ENCODE measurements at places on chromosomes 4 and X.

DNA sequence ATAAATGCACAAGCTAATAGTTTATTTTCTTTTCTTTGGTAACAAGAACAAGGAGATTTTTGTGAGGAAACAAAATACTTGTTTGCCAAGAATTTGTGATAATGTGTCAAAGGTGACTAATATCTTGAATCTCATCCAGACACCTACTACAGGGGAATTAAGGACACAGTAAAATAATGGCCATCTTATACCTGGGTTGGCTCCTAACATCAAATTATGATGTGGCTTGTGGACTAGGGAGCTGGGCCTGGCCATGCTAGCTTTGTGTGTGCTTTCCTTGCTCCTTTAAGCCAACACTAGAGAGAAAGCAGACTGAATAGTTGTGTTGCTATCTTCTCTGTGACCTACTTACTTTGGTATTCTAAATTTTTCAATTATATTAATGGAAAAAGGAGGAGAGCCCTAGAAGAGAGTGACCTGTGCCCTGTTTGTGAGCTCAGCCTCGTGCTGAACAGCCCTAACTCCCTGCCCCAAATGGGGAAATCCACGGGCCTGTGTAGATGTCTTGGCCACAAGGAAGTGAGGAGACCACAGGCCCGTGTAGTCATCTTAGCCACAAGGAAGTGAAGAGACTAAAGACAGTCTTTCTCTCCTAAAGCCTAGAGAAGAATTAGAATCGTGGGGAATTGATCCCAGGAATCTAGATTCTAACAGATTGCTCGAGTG lies 23.3 kb downstream of the ARHGAP24 start:
- DNase-seq = no peak

DNA sequence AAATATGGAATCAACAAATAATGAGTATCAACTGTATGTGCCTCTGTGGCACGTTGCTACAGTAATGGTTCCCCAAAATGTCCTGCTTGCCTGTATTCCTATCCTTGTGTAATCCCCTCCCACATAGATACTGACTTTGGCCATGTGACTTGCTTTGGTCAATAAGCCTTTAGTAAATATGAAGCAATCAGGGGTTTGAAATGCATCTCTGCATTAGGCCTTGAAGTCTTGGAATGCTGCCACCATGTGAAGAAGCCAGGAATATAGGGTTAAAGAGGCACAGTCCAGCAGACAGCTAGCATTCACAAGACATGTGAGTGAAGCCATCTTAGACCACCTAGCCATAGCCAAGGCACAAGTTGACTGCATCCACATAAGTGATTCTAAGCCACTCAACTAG lies 190.9 kb downstream of the GABRB1 start:
- DNase-seq = no peak

DNA sequence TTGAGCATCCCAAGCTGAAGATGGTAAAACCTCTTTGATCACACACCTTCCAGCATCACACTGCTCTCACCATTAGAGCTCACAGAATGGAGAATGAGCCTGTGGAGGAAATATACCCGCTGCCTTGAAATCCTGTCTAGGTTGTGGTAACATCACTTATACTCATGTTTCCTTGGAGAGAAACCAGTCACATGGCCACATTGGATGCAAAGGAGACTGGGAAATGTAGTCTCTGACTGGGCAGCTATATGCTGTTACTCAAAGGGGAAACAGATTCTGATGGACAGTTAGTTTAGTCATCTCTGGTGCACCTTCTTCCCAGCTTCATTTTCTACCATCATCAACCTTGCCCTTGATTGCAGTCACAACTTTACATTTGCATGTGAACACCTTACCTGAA lies 286.3 kb downstream of the ANKRD50 start:
- no peak for DNase-seq

DNA sequence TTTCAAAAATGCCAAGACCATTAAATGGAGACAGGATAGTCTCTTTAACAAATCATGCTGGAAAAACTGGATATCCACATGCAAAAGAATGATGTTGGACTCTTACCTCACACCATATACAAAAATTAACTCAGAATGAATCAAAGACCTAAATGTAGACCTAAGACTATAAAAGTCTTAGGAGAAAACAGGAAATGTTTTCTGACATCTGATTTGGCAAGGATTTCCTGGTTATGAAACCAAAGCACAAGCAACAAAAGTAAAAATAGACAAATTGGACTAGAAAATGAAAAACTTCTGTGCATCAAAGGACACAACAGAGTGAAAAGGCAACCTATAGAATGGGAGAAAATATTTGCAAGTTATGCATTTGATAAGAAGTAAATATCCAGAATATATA lies 37.6 kb downstream of the ARFIP1 start:
- no peak for DNase-seq

DNA sequence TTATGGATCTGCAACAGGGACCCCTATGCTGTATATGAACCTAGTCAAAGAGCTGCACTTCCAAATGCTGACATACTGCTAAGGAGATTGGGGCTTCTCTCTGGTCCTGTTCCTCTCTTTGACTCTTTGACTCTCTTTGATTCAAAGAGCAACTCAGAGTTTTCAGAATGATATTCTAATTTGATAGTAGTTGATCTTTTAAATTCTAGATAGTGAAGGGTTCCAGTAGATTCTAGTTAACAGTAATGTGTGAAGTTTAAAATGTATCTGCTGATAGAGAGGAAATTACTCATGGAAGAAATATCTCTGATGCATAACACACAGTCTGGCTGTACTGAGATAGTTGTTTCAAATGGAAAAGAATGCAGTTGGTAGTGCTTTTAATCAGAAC lies 239.1 kb downstream of the RASL11B start:
- DNase-seq = no peak

DNA sequence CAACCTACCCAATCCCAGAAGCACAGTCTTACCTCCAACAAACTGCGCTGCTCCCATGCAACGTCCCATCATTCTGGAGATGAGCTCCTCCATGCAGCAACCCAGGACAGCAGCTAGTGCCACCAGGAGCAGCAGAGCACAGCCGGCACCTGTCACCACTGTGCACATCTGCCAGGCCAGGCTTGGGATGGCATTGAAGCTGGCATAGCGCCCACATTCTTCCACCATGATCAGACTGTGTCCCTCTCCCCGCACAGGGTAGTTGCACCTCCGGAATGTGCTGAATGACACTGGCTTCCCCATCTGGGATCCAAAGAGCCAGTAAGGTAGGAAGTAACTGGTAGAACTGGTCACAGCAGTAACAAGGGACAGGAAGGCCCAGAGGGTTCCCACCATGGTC lies 8.8 kb downstream of the LHFPL1 start:
- DNase-seq = no peak

- DNase-seq = no peak
Measured at GRCh38 chr4:141079393-141079930, 53.8 kb downstream of the RNF150 start.

GRCh38 chr4:185542626-185543315 lies 7.5 kb upstream of the PDLIM3 start:
- no peak for DNase-seq

GRCh38 chr4:127634181-127634580 lies 1.4 kb downstream of the INTU start:
- DNase-seq = no peak

DNA sequence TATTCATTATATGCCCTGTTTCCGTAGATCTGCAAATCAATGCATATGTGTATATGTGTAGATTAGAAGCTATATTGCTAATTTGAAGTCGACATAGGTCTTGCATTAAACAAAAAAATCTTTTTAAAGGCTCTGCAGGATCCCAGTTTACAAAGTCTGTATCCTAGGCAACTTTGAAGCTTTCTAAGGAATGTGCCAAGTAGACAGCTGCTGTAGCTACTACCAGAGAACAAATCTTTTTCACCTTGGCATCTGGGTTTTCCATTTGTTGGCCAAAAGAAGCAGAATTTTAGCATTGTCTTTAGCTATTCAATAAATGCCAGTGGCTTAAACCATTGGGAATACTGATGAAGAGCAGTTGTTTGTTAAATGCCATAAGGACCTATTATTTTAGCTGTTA lies 88.0 kb downstream of the NAA11 start:
- no peak for DNase-seq

DNA sequence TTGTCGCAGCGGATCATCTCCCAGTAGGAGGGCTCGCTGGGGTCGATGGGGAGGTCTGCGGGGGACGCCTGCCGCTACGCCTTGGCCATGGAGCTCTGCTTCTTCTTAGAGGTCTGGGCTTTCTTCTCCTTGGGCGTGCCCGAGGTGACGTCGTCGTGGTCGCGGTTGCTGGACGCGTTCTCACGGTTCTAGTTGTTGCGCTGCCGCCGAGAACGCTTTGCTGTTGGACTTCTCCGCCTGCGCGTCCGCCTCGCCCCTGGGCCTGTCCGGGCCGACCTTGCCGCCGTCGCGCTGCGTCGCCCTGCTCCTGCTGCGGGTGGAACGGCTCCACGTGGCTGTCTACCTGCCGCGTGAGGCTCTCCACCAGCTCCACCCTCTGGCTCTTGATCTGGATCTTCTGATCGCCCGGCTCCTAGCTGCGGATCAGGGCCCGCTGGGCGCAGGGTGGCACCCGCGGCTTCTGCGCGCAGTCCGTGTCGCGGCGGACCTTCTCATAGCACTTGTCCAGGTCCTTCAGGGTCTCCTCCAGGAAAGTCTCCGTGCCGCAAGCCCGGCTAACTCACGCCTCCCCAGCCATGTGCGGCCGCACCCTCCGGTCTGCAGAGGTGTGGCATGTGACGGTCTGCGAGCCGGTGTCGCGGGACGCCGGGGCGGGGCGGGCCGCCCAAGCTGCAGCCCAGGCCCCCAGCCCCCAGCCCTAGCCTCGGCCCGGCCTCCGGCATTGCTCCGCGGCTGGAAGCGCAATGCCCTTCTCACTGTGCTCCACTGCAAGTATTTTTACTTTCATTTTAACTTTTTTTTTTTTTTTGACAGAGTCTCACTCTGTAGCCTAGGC lies 40.5 kb upstream of the OGT start:
- peak; percentile 43 for DNase-seq

- DNase-seq = no peak
Measured at GRCh38 chrX:47098338-47099094, 20.3 kb downstream of the RGN start.

DNA sequence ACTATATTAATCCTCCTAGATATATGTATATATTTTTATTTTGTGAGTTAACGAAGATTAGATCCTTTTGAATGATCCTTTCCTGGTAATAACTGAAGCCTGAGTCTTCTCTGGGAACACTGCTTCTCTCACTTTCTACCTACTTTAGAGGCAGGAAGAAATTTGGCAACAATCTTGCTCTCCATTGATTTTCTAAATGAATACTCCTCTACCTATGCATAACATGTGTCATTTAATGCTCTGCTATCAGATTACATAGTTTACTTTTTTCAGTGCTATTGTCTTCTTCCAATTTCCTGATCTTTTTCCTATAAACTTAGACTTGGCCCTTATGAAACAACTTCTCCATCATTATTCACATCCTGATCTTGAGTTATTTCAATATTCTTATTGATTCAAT lies 60.4 kb upstream of the PDHA2 start:
- no peak for DNase-seq

DNA sequence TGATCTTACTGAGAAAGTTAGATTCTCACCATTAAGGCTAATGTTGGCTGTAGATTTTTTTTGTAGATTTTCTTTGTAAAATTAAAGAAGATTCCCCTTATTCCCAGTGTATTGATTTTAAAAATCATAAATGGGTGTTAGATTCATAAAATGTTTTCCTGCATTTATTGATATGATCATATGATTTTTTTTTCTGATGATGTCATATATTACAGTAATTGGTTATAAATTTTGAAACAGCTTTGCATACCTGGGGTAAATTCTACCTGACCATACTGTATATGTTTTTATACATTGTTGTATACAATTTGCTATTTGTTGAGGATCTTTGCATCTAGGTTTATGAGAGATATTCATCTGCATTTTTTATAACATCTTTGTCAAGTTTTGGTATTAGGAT lies 880.3 kb upstream of the GRIA3 start:
- DNase-seq = no peak

DNA sequence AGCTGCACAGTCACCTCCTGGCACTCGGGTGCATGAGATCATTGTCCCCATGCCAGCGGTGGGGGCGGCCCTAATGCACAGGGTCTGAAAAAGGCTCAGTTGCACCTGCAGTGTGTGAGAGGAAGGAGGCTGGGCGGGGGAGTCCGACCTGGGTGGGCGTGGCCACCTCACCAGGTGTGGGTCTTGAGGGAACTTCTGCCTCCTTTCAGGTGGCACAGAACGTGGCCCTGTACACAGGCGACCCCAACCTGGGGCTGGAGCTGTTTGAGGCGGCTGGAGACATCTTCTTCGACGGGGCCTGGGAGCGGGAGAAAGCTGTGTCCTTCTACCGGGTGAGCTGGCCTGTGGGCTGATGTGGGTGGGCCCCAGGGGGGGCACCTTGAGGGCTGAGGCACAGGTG lies 34.3 kb upstream of the HTRA3 start:
- DNase-seq = no peak

GRCh38 chr4:78185117-78185516 lies 128.0 kb downstream of the FRAS1 start:
- no peak for DNase-seq

DNA sequence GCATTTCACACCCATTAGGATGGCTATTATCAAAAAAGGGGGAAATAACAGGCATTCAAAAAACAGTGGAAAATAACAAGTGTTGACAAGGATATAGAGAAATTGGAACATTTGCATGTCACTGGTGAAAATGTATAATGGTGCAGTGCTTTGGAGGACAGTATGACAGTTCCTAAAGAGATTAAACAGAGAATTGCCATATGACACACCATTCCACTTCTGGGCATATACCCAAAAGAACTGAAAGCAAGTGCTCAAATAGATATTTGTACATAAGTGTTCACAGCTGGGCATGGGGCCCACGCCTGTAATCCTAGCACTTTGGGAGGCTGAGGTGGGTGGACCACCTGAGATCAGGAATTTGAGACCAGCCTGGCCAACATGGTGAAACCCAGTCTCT lies 348.1 kb downstream of the NR3C2 start:
- DNase-seq = no peak

- DNase-seq = no peak
Measured at GRCh38 chr4:19301527-19301926, 950.2 kb upstream of the SLIT2 start.

GRCh38 chrX:265502-265901 lies 15.7 kb upstream of the PLCXD1 start:
- no peak for DNase-seq

- peak; percentile 1 for DNase-seq
Measured at GRCh38 chr4:154491341-154492271, at the start of gene DCHS2. DCHS2 (minus strand) TSS chr4:154491799; CDS start chr4:154491355, 444 bp downstream.

GRCh38 chr4:156635051-156635450 lies 336.5 kb downstream of the PDGFC start:
- DNase-seq = no peak

- DNase-seq = no peak
Measured at GRCh38 chr4:72767618-72768302, 198.7 kb upstream of the ADAMTS3 start.

DNA sequence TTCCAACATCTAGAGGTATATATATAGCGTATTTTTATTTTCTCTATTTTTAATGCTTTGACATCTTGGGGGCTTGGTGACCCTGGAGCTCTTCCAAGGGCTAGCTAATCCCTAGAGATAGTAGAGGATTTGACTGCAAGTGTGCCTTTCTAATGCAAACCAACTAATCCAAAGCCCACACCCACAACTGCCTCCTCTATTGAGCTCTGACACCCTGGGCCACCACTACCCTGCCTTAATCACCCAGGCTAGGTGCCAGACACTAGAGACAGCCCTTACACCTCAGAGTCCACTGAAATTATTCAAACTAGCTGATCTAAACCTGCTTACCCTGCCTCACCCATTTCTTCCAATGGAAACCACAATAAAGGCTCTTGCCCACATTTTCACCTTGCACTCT lies 69.6 kb upstream of the ATXN3L start:
- DNase-seq = no peak

GRCh38 chrX:136829413-136829812 lies 48.7 kb upstream of the ARHGEF6 start:
- DNase-seq = no peak

Data from naive thymus-derived CD4-positive, alpha-beta T cell (primary cell).